ENCODE measurements at places on chromosomes 16 and 17.

GRCh38 chr17:31857920-31858641 is 963 bp downstream of the COPRS start:
- DNase-seq, result no peak

- no peak for DNase-seq
Observed at GRCh38 chr16:53866520-53866919, 162.6 kb downstream of the FTO start.

DNA sequence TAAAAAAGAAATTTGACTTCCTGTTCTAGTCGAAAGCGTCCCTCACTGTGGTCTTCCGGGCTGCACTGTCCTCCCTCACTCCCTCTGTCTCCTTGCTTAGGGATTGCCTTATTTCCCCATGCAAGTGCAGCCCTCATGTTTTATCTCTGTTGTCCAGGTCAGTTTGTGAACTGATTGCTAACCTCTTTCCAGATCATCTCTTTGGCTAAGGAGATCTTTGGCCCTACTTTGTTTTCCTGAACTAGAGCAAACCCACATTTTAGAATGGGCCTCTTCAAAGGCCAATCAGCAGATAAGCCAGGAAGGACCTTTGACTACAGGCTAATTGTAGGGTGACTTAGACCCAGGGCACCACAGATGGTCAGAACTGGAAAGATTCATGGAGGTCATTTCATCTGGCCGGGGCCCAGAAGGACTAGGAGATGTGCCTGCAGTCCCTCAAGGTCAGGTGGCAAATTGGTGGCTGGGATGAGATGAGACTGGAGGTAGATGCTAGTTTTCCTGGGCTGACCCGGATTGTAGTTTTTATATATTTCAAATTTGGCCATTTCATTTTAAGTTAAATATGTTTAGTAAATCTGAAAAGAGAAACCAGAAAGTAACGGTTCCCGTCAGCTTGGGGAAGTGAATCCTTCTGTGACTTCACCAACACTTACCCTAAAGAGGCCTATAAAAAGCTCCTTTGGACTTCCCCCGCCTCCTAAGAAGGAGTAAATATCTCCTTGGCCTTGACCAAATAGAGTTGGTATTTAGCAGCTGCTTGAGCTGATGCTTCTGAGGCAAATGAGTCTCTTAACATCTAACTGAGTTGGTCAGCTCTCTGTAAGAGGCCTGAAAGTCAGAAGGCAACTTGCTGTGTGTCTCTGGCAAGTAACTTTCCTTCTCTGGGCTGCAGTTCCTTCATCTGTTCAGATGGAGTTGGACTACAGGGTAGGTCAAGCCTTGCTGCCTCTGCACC is 6.2 kb upstream of the SLC25A19 start:
- no peak for DNase-seq

DNA sequence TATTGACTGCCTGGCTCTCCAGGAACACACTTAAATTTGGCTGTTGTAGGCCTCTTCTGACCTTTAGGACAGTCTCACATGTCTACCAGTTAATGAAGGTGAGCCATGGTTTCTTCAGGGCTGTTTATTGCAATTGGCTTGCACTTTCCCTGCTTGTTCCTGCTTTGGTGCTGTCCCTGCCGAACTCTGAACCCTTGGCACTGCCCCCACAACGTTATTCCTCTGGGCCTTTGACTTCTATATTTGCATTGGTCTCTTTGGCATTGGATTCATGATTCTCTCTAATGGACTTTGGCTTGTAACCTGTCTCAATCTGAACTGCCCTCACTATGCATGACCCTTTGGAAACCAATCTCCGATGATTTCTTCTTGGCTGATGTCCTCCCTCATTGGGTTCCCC is 299.4 kb downstream of the UTP18 start:
- DNase-seq, result no peak

GRCh38 chr17:68182940-68183551 is 64.8 kb upstream of the AMZ2 start:
- DNase-seq, result no peak

DNA sequence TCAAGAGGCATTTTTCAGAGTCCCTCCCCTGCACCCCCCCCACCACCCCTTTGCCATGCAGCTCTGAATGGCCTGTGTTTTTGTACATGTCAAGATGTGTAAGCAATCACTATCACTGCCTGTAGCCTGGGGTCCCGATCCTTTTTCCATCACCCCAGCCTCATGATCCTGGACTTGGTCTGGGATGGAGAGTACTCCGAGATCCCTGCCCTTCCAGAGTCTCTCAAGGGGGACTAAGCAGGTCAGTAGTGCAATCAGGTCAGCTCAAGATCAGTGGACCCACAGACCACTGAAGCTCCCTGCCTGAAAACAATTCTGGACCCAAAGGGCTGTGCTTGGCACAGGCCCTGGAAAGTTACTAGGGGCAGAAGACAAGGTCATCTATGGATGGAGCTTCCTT is 7.5 kb upstream of the GJD3 start:
- no peak for DNase-seq

DNA sequence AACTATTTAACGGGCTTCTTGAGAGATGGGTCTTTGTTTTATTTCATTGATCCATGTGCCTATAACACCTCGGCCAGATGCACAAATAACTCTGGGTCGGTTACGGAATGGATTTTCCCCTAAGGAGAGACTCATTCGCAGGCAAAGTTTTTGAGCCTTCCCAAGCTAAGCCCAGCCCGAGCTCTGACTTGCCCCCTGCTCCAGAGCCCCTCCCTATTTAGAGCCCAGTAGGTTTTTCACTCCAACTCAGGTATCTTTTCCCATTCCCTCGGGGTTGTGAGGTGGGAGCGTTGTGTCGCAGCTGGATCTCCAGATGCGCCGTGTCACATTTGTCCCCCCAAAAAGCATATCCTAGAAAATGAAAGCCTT is 812 bp upstream of the MYOCD start:
- no peak for DNase-seq

GRCh38 chr17:75590314-75590761 is 2.7 kb downstream of the MYO15B start:
- no peak for DNase-seq

DNA sequence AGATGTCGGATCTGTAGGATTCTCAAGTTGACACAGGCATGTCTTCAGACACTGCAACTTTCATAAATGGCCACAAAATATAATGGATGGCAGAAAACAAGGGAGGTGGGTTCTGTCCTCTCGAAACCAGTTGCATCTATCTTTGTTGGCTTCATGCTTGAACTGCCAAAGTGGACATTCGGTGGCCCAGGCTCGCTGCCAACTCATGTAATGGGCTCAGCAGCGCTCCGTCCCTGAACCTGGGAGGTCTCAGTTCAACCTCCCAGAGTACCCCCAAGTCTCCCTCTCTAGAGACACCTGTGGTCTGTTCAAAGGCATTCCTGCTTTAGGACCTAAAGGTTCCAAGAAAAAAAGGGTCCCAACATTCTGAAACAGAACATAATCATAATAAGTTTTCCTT is 71.9 kb downstream of the NXN start:
- no peak for DNase-seq

- no peak for DNase-seq
Observed at GRCh38 chr17:64648234-64648633, 13.9 kb downstream of the SMURF2 start.

GRCh38 chr17:40443196-40443987 is at the start of gene IGFBP4:
Gene IGFBP4 (plus strand): TSS chr17:40443450. CDS start chr17:40443736, 286 bp downstream.
- no peak for DNase-seq

GRCh38 chr17:83149029-83149725 is 69.8 kb downstream of the METRNL start:
- no peak for DNase-seq

DNA sequence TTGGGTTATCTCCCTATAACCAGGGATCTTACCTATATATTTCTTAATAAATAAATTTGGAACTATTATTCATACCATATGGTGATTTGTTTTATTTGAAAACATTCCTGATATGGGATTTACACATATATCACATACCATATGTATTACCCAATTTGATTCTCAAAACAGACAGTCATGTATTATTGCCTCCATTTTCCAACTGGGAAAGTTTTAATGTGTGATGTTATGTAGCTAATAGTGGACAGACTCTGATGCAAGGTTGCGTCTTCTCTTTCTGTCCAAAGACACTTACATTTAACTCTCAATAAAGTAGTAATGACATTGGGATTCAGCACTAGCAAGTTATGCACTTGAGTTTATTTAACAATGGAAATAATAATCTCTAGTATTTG is 1.1 kb downstream of the KRTAP9-9 start:
- DNase-seq, result no peak

- peak; percentile 32 for DNase-seq
Observed at GRCh38 chr17:50919321-50920040, 53.3 kb upstream of the TOB1 start.

- DNase-seq, result no peak
Observed at GRCh38 chr16:56363181-56363716, 62.1 kb downstream of the AMFR start.

GRCh38 chr17:17768424-17769088 is 68.2 kb downstream of the SREBF1 start:
- no peak for DNase-seq

DNA sequence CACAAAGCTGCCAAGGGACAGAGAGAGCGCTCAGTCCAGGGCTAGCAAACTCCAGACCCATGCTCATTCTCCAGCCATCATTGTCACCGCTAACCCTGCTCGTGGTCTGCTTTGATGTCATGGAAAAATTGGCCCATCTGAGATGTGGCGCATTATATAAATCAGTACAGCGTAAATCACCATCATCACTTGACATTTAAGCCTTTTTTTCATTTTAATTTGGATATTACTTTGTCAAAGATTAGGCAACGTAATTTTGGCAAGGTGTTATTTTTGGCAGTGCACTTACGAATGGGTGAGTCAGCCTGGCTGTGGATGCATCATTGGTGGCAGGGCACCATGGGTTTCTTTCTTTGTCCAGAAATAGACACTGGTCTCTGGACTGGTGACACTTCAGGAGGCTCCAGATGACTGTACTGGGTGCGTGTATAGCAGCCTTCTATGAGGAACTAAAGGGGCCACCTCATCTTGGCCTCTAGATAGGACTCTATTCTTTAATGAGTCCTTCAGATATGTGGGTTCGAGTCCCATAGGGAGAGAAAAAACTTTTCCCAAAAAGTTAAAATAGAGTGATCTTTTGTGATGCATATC is 166.3 kb downstream of the MSI2 start:
- no peak for DNase-seq

DNA sequence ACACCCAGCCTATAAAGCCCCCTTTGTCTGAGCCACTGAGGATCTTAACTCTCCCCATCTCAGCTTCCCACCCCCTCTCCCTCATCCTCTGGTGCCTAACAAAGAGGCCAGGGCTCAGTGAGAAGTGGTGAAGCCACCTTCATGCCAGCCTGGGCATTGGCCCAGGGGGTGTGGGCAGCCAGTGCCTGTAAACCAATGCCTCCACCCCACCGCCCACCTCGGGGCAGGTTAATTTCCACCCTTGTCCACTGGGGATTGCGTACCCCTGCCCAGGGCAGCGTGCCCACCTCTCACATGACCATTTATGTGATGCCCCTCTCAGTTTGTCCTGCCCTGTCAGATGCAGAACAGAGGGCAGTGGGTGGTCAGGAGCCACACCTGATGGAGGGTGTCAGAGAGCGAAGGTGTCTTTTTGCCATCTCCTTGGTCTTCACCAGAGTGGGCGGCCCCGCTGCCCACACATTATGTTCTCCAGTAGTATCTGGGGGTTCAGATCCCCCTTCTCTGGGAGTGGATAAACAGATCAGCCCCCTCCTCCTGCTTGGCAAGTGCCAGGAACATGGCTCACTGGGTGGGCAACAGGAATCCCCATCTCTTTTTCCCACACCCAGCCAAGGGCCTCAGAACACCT is 10.1 kb upstream of the ARHGAP23 start:
- DNase-seq, result no peak

DNA sequence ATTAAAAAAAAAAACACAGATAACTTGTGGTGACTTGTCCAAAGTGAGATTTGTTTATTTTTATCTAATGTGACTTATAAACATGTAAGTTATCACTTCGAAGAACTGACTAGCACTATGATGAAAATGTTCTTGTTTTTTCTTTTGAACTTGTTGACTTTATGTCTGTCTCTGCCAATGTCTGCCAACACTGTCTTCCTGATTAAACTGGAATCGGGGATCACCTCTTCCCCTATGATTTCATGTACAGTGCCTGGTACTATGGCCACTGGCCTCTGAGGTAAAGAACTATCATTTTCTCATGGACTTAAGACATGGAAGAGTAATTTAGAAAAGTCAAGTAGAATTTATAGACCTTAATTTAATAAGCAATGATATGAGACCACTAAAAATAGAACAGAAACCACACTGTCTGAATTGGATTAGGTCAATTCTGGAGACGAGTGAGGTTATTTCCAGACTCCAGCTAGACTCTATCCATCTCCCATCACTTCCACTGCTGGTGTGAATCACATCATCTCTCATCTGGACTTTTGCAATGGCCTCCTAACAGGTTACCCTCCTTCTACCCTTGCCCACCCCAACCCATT is 8.9 kb downstream of the C17orf78 start:
- no peak for DNase-seq

GRCh38 chr16:89489898-89490438 is 393 bp downstream of the ANKRD11 start:
- no peak for DNase-seq

DNA sequence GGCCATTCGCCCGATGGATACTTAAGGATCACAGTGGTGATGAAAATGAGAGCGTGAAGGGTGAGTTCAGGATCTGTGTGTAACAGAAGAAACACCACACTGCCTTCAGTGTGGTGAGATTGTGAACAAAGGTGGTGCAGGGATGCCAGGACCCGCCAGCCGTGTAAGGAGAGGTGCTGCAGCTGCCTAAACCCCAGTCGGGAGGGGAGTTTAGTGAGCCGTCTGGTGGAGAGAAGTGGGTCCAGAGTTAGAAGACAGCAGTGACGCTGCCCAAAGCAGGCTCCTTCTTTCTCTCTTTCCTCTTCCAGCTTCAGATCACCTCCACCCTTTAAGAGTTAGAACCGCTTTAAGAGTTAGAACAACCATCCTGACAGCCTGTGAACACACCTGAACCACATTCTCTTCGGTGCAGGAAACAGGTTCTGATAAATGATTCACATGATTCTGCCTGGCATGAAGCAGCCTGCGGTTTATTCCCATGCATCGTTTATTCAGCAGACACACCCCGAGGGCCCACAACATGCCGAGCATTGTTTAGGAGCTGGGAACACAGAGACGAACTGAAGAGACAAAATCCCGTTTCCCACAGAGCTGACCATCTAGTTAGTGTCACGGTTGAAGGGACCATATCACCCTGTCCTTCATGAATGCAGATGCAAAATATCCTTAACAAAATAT is 84.0 kb upstream of the DNAH17 start:
- no peak for DNase-seq

DNA sequence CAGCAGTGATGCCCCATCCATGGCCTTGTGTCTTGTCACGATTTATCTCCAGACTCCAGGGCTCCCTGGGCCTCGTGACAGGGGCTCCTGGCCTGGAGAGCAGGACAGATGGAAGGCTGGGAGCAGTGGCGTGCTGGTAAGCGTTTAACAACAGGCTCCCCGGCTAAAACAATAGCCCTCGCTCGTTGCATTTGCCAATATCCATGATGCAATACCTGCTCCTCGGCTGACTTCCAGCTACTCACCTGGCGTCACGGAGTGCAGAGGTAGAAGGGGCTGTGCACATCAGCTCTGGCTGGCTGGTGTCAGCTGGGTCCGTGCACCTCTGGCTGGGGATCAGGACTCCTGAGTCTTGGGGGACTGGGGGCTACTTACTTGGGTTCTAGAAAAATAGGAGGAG is 1.5 kb upstream of the BICDL2 start:
- DNase-seq, result no peak

- DNase-seq, result no peak
Observed at GRCh38 chr16:27223226-27223610, 19.9 kb downstream of the KDM8 start.

All from skeletal muscle cell (primary cell).